SJSA1 (cell line): ENCODE measurements at places on chromosomes 7 and 10.

GRCh38 chr7:90706072-90706716 lies 110.1 kb downstream of the CDK14 start:
- H3K27ac ChIP-seq = no peak overlapping the region
- H3K36me3 ChIP-seq = no peaks in the 10 kb centered on the region
- H3K4me1 ChIP-seq = peaks cover 12% of the 10 kb centered on the region

- DNase-seq = no peak
- no peak overlapping the region for H3K4me3 ChIP-seq
- H3K36me3 ChIP-seq = no peaks in the 10 kb centered on the region
- no peaks in the 10 kb centered on the region for H3K27me3 ChIP-seq
Measured at GRCh38 chr10:99084161-99084560, 151.5 kb downstream of the HPSE2 start.

- no peak overlapping the region for H3K27ac ChIP-seq
- H3K27me3 ChIP-seq = peaks cover 88% of the 10 kb centered on the region
- no peak overlapping the region for H3K4me3 ChIP-seq
- no peak for DNase-seq
- no peaks in the 10 kb centered on the region for H3K36me3 ChIP-seq
Measured at GRCh38 chr7:157009778-157010587, 480 bp downstream of the MNX1 start.

GRCh38 chr10:12434277-12434676 lies 84.9 kb downstream of the CAMK1D start:
- no peaks in the 10 kb centered on the region for H3K4me1 ChIP-seq
- no peak overlapping the region for H3K27ac ChIP-seq
- no peak for DNase-seq

- no peaks in the 10 kb centered on the region for H3K27me3 ChIP-seq
- H3K27ac ChIP-seq = no peak overlapping the region
- no peaks in the 10 kb centered on the region for H3K4me1 ChIP-seq
- H3K4me3 ChIP-seq = no peak overlapping the region
- no peak for DNase-seq
Measured at GRCh38 chr7:39130857-39131526, 153.3 kb downstream of the POU6F2 start.

DNA sequence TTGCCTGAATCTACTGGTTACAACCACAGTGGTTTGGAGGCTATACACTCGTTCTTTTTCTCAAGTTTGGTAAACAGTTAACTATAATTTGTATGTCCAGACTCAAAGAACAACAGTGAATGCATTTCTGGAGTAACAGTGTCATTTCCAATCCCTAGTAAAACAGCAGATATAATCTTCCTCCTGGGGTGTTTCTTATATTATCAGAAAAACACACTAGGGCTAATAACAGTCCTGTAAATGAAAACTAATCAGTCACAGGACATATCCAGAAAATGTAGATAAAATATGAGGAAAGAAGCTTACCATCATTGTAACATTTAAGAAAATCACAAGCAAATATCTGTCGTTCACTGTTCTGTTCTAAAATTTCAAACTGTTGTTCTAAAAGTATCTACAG lies 82.6 kb downstream of the LRRN3 start:
- no peaks in the 10 kb centered on the region for H3K36me3 ChIP-seq
- H3K4me1 ChIP-seq = no peaks in the 10 kb centered on the region
- H3K27ac ChIP-seq = no peak overlapping the region
- no peak for DNase-seq
- no peaks in the 10 kb centered on the region for H3K27me3 ChIP-seq

- H3K36me3 ChIP-seq = no peaks in the 10 kb centered on the region
- no peak for DNase-seq
- no peaks in the 10 kb centered on the region for H3K27me3 ChIP-seq
- no peak overlapping the region for H3K4me3 ChIP-seq
Measured at GRCh38 chr10:51340845-51341610, 266.7 kb downstream of the PRKG1 start.

DNA sequence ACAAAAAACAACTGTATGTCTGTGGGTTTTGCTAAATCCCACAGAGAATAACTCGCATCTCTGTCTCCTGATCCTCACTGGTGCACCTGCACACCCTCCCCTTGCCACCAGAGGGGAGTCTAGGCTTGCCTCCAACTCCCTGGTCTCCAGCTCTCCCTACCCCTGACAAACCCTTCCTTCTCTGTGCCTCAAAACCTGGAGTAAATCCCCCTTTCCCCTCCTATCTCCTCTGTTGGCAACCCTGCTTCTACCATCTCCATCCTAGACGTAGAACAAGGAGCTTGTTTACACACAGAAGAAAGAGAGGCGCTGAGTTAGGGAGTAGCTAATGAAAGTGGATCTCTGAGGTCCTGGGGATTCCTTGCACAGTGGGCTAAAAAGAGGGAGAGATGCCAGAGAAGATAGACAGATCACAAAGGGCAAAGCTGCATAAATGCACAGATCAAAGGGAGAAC lies 6.0 kb downstream of the MBLAC1 start:
- H3K4me3 ChIP-seq = no peak overlapping the region
- H3K27ac ChIP-seq = no peak overlapping the region
- peaks cover 14% of the 10 kb centered on the region for H3K4me1 ChIP-seq
- DNase-seq = peak; percentile 70

DNA sequence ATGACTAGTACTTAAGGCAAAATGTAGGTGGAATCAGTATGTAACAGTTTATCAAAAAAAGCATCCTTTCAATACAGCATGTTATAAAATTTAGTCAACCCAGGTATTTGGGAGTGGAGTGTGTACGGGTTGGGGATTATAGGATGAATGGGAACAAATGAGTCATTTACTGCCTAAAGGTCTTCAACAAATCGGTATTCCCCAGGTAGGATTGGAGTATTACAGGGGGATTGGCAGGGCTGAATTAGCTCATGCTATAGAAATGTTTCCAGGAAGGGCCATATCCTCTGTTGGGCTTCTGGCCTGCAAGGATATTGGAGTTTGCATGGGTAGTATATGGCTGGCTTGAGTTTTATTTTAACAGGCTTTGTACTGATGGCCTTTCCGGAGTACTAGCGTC lies 723.7 kb downstream of the SORCS1 start:
- H3K4me1 ChIP-seq = no peaks in the 10 kb centered on the region
- no peak for DNase-seq
- no peak overlapping the region for H3K4me3 ChIP-seq

GRCh38 chr7:8343556-8343955 lies 81.6 kb upstream of the ICA1 start:
- DNase-seq = no peak
- no peaks in the 10 kb centered on the region; the same call in 1 of the 2 replicates for H3K27me3 ChIP-seq
- H3K36me3 ChIP-seq = no peaks in the 10 kb centered on the region
- no peak overlapping the region for H3K4me3 ChIP-seq

DNA sequence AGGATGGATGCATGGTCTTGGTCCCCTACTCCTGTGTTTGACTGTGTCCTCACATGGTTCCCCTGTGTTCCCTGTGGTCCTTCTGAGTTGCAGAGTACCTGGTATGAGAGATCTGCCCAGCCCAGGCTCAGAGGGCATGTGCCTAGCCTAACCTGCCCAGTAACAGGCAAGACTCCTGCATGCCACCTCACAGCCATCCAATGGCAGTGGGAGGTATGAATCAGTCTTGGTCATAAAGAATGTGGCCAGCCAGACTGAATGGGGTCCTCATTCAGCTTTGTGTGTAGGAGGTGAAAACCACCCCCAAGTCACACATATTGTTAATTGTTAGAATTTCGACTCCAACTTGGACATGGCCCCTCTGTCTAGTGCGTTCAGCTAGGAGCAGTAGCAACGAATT lies 17.2 kb upstream of the GPR158 start:
- no peak for DNase-seq
- no peaks in the 10 kb centered on the region for H3K36me3 ChIP-seq
- H3K27ac ChIP-seq = no peak overlapping the region
- H3K4me3 ChIP-seq = no peak overlapping the region
